ENCODE measurements at places on chromosomes 4 and X. TPM values are rescaled to one million over a fixed set of nuclear protein-coding genes. Genes with fewer than 3 reads are reported as not detected.

UNC5C gene
- 0.13 TPM for total RNA-seq

RHOXF2 gene
- total RNA-seq: not detected

PABPC5 gene
- total RNA-seq: 0.49 TPM

NEUROG2 gene
- not detected for total RNA-seq

GC gene
- total RNA-seq: not detected

DYNLT3 gene
- 21.4 TPM for total RNA-seq

COX7B2 gene
- total RNA-seq: not detected

SSX2B gene
- total RNA-seq: not detected

GRIA3 gene
- 0.32 TPM for total RNA-seq

TEX11 gene
- total RNA-seq: not detected

BEND2 gene
- total RNA-seq: not detected

NPY1R gene
- not detected for total RNA-seq

SGMS2 gene
- total RNA-seq: 80.5 TPM

UGT2B11 gene
- total RNA-seq: not detected

KCND1 gene
- 0.32 TPM for total RNA-seq

FMR1NB gene
- total RNA-seq: not detected

NEIL3 gene
- 3.8 TPM for total RNA-seq

RIBC1 gene
- total RNA-seq: 0.16 TPM

EDA gene
- total RNA-seq: 0.94 TPM

COL4A6 gene
- total RNA-seq: 0.16 TPM

GAGE13 gene
- total RNA-seq: not detected

GAB3 gene
- 13.9 TPM for total RNA-seq

ZNF330 gene
- total RNA-seq: 19.8 TPM

DUX4 gene
- not detected for total RNA-seq

SPARCL1 gene
- total RNA-seq: 385 TPM

PAGE1 gene
- total RNA-seq: not detected

FABP2 gene
- total RNA-seq: not detected

PNMA3 gene
- 0.06 TPM for total RNA-seq

CLCN4 gene
- 3.1 TPM for total RNA-seq

STS gene
- total RNA-seq: 1.8 TPM

SLAIN2 gene
- total RNA-seq: 11.0 TPM

PCDH19 gene
- total RNA-seq: 2.2 TPM

PLS3 gene
- 419 TPM for total RNA-seq

SEPSECS gene
- total RNA-seq: 5.3 TPM

SLC10A4 gene
- total RNA-seq: 0.06 TPM

AADAT gene
- total RNA-seq: 0.32 TPM

FGG gene
- not detected for total RNA-seq

ADH1A gene
- total RNA-seq: not detected

SLC49A3 gene
- 5.9 TPM for total RNA-seq

PCDH18 gene
- total RNA-seq: 1.6 TPM

SSX4B gene
- not detected for total RNA-seq

TMEM271 gene
- total RNA-seq: not detected

ENAM gene
- total RNA-seq: not detected

PPP1R3F gene
- 4.2 TPM for total RNA-seq

CEP135 gene
- total RNA-seq: 6.8 TPM

ATP7A gene
- total RNA-seq: 15.4 TPM

LINC00632 gene
- total RNA-seq: 0.49 TPM

SLC6A14 gene
- total RNA-seq: not detected

TMEM35A gene
- total RNA-seq: 0.16 TPM

C1QTNF7 gene
- not detected for total RNA-seq

UCP1 gene
- not detected for total RNA-seq

DDIT4L gene
- 1.9 TPM for total RNA-seq

MTNR1A gene
- total RNA-seq: under 0.01 TPM

ESX1 gene
- not detected for total RNA-seq

HERC3 gene
- 7.4 TPM for total RNA-seq

GLRA2 gene
- total RNA-seq: not detected

GNRHR gene
- not detected for total RNA-seq

PLAC8 gene
- 0.19 TPM for total RNA-seq

GPAT3 gene
- 9.3 TPM for total RNA-seq
